ENCODE measurements at places on chromosomes 2 and 18.

DNA sequence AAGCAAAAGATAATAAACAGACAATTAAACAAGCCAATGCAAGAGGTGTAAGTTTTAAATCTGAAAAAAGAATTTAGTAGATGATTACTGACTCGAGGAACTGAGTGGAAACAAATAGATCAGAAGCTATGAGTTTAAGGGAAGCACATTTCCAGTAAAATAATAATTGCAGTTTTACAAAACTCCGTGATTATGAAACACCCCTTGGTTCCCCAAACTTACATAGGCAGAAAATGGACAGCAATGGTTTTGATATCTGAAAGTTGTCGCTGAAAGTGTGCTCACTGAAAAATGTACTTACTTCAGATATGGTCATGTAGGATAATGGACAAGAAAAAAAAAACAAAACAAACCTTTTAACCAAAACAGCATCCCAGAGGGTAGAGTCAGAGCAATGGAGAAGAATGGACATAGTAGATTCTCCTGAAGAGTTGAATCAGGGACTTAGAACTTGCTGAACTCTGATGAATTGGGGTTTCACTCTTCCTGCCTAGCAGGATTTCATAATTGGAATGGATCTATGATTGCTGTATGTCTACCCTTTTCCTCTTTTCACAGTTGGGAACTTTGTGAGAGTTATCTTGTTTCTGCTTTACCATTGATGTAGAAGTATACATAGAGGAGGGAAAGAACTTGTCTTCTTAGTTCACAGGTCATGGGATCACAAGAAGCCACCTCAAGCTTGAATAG lies 305.6 kb upstream of the ZEB2 start:
- DNase-seq, result no peak

GRCh38 chr18:69774831-69775230 lies 172.8 kb downstream of the CD226 start:
- no peak for DNase-seq

- no peak for DNase-seq
Measured at GRCh38 chr2:200577027-200577426, 8.8 kb upstream of the AOX1 start.

DNA sequence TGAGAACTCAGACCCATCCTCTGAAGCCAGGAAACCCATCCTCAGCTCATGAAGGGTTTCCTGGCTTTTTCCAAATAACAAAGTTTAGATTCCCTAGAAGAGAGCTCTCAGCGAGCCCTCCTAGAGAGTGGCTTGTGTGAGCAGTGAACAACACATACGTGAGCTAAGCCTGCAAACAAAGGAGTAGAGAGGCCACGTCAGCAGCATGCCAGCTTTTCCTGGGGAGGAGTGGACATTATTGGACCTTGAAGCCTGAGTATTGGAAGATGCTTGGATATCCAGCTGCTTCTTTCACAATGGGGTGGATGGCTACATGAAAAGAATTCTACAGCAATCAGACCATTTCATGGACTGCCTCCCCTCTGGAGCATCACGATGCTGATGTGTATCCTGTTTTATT lies 21.1 kb downstream of the KIF5C start:
- no peak for DNase-seq

GRCh38 chr2:12606472-12607000 lies 110.2 kb upstream of the TRIB2 start:
- DNase-seq, result no peak

GRCh38 chr2:10517351-10518043 lies 69.4 kb upstream of the ODC1 start:
- no peak for DNase-seq

- DNase-seq, result no peak
Measured at GRCh38 chr2:46973673-46974072, 58.1 kb upstream of the MCFD2 start.

DNA sequence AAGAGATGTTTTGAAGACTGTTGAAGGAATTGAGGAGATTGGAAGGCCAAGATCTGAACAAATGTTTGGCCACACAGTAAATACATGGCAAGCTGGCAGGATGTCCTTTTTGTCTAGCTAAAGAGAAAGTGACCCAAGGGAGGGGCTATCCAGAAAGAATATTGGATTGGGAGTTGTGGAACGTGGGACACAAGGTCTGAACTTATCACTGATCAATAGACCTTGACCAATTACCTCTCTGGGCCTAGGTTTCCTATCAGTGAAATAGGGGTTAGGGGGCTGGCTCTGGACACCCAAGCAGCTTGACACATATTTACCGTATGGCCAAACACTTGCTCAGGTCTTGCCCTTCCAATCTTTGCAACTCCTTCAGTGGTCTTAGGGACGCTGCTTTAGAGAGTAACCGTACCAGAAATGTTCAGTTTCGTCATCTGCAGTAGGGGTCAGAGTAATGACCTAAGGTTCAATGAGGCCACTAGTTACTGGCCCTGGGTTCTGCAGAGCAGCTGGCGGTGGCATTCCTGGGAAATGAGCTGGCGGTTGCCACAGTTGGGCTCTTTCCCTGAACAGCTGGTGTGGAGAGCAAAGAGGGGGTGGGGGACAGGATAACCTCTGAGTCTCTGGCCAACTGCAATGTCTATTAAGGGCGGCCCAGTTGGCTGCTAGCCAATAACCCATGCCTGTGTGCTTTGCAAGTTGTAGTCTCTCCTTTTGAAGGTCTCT lies 70.1 kb upstream of the STPG4 start:
- peak; percentile 36 for DNase-seq

DNA sequence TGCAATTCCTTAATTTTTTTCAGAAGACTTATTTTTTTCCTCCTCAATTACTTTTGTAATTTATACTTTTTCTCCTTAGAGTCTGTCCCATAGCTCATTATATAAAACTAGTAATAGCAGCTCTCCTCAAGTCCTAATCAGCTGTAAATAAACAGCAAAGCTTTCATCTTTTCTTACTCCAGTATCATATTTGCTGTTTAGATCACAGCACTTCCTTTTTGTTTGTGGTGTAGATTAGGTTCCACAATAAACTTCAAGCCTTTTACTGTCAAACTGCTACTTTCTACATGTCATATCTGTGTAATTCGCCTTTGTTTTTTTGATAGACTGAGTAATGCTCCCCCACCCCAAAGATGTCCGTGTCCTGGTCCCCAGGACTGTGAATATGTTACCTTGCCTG lies 25.5 kb downstream of the GCG start:
- no peak for DNase-seq

DNA sequence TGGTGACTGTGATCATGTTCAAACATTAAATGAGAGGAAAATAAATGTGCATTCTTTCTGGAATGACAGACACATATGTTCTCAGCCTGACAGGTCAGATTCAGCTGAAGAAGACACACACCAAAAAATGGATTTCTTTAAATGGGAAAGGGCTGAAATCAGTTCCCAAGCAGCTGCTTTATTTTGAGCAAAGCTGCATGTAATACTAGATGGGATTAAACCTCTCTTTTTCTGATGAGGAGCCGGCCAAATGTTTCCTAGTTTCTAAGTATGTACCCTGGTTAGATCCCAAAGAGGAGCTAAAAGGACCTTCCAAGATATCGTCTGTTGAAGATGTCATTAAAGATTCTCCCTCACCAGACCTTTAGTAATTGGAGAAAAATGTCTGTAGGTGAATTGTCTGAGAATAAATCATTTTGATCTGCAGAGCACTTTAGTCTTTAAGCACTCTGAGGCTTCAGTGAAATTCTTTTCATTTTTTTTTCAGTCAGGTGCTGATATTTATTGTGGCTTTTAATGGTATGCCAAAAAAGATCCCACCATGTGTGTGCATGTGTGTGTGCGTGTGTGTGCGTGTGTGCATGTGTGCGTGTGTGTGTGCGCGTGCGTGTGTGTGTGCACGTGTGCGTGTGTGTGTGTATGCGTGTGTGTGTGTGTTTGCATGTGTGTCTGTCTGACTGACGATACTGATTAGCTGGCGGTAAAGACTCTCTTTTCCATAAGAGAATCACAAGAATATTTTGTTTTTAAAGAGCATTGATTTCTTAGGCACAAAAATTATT lies 175.8 kb downstream of the IRS1 start:
- DNase-seq, result no peak

GRCh38 chr18:6728809-6729246 lies 688 bp upstream of the ARHGAP28 start:
- no peak for DNase-seq

DNA sequence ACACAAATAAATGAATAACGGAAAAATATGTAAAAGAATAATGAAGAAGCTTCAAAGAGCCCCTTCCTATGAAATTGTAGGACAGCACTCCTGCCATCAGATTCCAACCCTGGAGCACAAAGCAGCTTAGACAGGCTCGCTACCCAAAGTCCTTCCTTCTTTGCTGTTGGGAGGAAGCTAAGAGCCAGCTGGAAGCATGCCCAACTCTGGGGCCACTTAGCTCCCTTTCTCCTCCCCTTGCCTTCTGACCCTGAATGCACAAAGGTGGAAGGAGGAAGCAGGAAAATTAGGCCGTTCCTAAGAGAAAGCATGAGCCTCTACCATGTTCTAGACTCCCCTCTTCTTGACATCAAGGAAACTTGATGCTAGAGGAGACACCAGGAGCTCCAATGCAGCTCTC lies 700.8 kb downstream of the RNF144A start:
- no peak for DNase-seq

GRCh38 chr2:207478572-207478971 lies 51.2 kb upstream of the CREB1 start:
- no peak for DNase-seq

DNA sequence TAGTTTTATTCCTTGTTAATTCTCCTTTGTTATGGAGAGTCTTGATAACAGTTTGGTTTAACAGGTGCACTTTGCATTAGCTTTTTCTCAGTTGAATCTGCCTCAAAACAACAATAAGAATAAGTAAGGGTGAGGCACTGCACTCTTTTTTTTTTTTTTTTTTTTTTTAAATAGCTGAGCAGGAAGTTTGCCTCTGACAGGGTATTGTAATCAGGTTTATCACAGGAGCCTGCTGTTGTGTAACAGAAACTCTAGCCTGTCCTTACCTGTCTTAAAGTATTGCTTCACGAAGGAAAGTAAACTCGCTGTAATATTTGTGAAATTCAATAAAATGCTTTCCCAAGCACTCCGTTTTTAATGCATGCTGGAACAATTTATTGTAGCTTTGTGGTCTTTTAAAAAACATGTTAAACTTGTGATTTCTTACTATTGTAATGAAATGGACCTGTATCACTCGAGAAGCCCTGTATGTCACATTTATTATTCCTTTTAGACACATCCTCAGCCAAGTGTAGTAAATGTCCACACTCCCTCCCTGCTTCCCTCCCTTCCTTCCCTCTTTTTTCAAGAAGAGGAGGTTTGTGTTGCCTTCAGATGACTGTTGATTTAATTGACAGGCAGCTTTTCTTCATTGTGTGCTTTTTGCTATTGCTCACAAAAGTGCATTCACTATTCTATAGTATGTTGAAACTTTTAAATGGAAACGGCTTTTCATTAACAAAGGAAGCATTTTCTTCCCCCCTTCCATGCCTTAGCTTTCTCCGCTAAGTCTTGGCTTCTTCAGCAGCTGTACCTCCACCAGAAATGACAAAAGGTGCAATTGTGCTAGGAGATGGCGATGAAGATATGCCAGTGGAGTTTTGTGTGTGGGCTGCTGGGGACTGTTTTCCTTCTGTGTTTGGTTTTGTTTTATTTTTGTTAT lies 52.7 kb downstream of the TAF1B start:
- no peak for DNase-seq

GRCh38 chr18:685438-685837 lies 27.0 kb downstream of the ENOSF1 start:
- no peak for DNase-seq

- no peak for DNase-seq
Measured at GRCh38 chr2:26178746-26179436, 6.0 kb downstream of the GAREM2 start.

DNA sequence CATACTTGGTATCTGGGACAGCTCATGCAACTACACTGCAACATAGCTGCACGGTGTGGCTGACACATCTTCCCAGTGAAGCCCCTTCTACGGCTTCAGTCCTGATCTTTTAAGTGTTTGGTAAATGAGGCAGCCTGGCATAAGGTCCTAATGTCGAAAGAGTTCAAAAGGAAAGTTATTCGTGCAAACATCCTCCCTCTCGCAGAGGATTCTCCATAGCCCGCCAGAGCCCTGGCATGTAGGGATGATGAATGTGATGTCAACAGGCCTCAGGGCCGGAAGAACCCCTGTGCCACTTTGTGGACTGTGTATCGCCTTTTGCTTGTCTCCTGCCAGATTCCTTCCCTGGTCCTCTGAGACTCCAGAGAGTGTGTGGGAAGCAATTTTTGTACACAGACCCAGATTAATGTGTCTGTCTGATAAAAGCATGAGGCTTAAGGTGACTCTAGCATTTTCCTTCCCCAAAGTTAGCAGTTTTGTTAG lies 88.5 kb downstream of the SOCS6 start:
- DNase-seq, result no peak

- DNase-seq, result no peak
Measured at GRCh38 chr18:54416436-54416835, 58.7 kb downstream of the C18orf54 start.

GRCh38 chr18:3037423-3037915 lies 24.5 kb upstream of the LPIN2 start:
- DNase-seq, result no peak

GRCh38 chr2:43605851-43606250 lies 10.0 kb upstream of the THADA start:
- DNase-seq, result no peak

GRCh38 chr18:11025671-11026070 lies 123.7 kb downstream of the PIEZO2 start:
- no peak for DNase-seq

DNA sequence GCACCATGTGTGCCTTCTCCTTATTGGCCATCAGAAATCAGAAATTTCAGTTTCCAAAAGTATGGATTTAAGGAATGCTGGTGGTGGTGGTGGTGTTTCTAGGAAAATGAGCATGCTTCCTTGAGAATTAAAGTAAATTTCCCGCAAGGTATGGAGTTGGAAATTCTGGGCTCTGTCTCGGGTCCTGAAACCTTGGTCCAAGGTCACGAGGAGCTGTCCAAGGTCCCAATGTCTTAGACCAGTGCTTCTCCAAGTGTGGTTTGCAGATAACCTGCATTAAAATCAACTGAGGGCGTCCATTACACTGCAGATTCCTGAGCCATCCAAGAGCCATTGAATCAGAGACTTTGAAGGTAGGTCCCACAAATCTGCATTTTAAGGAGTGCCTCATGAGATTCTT lies 210.9 kb upstream of the PKDCC start:
- DNase-seq, result no peak

GRCh38 chr18:10111944-10112343 lies 198.1 kb downstream of the VAPA start:
- no peak for DNase-seq

- DNase-seq, result peak; percentile 80
Measured at GRCh38 chr18:55407191-55407590, 180.8 kb downstream of the TCF4 start.

DNA sequence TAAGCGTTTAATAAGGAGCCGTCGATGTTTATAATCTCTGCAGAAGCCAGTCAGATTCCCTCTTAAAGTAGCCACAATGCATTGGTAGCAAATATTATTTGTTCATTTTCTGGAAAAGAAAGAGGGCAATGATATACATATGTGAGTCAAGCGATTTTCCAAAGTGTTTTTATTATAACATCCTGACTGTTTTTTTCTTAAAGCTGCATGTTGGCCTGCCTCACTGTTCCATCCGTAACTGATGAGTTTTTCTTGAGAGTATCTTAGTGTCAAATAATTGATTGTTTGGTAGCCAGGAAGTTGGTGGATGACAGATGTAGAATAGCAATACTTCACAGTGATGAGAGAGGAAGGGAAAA lies 3.7 kb downstream of the TSHZ1 start:
- no peak for DNase-seq
